Stimulated activated CD4-positive, alpha-beta T cell treated with anti-CD3 and anti-CD28 coated beads, Interleukin-1b, Interleukin-23, amount 100 ng/mL, for 1 hour (primary cell): ENCODE measurements at places on chromosomes 7 and 10.

DNA sequence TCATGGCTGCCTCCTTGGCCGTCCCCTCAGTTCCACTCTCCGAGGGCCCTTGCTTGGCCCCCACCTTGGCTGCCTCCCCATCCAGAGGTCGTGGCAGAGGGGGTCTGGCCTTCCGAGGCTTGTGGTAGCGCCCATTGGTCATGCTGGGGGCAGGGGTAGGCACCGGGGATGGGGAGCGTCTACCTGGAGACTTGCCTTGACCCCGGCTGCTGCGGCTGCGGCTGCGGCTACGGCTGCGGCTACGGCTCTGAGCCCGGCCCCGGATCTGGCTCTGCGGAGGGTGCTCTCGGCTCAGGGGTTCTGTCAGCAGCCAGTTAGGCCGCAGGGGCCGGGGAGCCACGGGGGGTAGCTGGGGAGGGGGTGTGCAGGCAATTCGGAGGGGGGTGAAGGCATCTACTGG, 10.7 kb downstream of the LZTS2 start:
- DNase-seq, result no peak

DNA sequence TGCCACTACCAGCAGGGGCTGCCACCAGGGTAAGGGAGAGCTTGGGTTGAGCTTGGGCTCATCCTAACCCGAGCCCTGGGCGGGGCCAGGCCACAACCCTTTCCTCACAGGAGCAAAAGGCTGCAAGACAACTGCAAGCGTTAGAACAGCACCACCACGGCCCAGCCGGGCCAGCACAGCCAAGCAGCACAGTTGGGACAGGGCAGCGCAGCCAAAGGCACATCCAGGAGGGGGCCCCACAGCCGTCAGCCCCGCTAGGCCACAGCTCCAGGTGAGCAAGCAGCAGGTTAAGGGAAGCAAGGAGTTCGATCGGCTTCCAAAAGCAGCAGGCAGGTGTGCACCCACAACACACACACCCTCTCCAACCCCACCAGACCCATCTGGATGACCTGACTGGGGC, 7.0 kb upstream of the NDST2 start:
- DNase-seq, result no peak

DNA sequence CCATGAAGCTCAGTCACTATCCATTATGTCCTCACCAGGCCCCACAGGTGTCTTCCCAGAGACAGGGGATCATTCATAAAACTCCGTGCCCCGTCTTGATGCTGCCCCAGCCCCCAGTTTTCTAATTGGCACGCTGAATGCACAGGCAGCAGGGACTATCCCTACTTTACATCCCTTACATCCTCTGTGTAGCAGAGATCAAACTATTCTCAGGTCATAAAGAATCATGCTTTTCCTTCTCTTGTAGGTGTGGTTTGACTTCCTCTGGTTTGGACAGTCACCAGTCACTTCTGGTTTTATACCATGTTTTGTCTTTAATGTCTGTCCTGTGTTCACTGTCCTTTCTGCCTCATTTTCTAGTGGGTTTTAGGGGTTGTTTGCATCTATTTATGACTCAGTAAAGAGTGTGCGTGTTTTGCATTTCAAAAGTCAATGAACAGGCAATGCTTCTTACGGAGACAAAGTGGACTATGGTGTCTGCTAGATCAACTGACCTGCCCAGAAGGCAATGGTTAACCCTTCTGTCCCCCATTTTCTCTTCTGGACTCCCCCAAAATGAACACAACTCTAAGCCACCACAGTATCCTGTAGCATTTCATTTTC, 140.4 kb upstream of the NPVF start:
- DNase-seq, result no peak

DNA sequence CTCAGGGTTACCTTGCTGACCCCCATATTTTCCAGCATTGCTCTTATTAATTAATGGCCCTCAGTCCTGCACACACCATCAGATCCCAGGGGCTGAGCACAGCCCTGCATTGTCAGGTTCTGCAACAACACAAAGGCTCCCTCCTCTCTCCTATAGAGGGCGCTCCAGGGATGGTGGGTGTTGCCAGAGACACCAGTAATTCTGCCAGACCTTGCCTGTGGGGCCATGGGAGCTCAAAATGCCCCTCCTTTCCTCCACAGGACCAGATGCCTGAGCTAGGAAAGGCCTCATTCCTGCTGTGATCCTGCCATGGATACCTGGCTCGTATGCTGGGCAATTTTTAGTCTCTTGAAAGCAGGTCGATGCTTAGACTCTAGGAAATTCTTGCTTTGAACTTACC, 42.8 kb upstream of the PRSS58 start:
- no peak for DNase-seq

DNA sequence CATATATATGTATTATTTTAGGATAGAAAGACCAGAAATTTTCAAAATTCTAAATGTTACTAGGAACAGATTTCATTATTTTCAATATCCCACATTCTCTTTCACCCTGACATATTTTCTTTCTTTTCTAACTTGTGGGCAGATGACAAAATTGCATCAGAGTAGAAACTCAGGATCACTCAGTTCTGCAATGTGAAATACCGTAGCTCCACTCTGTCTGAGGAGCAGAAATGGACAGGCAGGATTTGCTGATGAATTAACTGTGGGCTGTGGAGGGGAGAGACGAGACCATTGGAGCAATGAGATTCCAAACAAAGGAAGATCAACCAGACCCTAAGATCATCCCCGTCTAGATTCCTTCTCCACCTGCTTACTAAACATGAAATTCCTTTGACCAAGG, 37.0 kb upstream of the SVOPL start:
- no peak for DNase-seq

DNA sequence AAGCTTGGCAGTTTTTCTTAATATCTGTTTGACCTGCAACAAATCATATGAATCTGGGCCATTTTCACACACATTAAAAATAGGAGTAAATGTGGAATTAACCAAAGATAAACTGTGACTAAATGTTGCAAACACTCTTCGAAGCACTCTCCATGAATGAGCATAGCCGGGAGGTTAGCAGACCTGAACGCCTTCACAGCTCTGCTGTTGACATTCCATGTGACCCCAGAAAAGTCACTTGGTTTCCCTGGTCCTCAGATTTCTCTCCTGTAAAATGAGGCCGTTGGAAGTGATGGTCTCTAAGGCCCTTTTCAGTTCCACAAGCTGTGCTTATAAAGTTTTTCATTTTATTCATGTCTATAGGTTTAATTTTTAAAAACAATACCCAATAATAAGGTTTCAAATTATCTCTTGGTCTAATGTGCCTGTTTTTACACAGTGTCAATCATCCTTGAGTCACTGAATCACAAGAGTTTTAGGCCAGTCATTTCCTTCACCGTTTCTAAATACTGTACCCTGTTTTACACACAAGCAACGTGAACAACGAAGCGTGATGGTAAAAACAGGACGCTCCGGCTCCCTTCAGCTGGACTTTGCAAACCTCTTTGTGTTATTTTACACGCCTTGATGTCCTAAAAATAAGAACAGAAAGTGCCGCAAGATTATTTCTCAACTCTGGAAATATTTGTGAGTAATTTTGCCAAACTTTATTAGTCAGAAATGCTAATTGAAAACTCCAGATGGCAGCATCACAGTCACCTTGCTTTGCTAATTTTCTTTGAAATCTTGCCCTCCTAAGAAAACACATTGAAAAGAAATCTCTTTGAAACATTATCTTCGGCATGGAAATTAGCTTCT, 38.6 kb upstream of the MET start:
- no peak for DNase-seq

GRCh38 chr7:16421333-16422102, at the start of gene CRPPA:
Gene CRPPA (minus strand): TSS chr7:16421538. CDS start chr7:16421322, 216 bp downstream.
- no peak for DNase-seq

- no peak for DNase-seq
These were observed 232.8 kb upstream of the NPSR1 start for GRCh38 chr7:34425194-34425593.

DNA sequence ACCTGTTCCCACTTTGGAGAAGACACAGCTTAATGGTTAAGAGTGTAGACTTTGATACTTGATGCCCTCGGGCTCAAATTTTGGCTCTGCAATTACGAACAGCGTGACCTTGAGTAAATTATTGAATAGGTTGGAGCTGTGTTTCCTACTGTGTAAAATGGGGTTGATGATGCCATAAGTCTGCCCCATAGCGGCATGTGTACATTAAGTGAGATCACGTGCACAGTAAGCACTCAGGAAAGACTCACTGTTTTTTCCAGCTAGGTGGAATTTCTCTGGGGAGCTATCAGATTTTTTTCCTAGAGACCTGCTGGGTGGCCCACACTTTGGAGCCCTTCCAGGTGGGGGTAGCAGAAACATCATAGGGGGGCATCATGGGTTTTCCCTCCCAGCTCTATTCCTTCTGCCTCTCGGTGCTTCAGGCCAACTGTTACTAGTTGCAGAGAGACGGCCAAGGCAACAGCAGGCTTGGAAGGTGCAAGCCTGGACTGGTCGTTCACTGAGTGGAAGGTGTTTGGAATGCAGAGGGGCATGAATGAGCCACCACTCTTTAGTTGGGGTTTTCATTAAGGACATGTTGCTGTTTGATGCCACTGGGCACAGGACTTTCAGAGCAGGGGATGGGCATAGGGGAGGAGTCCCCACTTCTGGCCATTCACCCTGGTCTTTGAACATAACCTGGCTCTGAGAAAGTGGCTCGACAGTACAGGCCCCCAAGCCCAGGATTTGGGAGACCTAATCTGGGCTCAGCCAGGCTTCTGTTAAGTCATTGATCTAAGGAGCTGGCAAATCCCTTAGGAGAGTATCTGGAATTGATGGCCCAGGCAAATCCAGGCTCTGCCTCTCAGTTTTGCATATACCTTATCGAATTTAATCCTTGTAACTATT, 64.0 kb downstream of the SYPL1 start:
- DNase-seq, result no peak

- DNase-seq, result no peak
These were observed 13.5 kb upstream of the MSRB2 start for GRCh38 chr10:23081891-23082290.

GRCh38 chr10:133537546-133538545, 10.7 kb downstream of the CYP2E1 start:
- no peak for DNase-seq

- no peak for DNase-seq
These were observed 283.8 kb upstream of the SHH start for GRCh38 chr7:156095908-156096539.

DNA sequence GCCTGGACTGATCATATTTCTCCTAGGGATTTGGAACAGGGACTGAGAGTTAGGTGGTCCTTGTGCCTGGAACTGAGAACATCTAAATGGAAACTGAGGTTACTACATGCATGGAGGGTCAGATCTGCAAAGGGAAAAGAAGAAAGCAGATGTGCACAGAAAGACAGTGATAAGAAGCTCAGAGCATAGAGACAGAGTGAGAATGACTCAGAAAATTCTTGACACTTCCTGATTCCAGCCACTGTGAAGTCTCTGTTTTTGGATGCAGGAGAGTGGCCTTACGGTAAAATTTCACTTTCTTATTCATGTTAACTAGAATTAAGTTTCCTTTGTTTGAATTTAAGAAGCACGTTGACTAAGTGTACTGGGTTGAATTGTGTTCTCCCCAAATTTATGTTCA, 241.7 kb downstream of the TMEM26 start:
- DNase-seq, result no peak

DNA sequence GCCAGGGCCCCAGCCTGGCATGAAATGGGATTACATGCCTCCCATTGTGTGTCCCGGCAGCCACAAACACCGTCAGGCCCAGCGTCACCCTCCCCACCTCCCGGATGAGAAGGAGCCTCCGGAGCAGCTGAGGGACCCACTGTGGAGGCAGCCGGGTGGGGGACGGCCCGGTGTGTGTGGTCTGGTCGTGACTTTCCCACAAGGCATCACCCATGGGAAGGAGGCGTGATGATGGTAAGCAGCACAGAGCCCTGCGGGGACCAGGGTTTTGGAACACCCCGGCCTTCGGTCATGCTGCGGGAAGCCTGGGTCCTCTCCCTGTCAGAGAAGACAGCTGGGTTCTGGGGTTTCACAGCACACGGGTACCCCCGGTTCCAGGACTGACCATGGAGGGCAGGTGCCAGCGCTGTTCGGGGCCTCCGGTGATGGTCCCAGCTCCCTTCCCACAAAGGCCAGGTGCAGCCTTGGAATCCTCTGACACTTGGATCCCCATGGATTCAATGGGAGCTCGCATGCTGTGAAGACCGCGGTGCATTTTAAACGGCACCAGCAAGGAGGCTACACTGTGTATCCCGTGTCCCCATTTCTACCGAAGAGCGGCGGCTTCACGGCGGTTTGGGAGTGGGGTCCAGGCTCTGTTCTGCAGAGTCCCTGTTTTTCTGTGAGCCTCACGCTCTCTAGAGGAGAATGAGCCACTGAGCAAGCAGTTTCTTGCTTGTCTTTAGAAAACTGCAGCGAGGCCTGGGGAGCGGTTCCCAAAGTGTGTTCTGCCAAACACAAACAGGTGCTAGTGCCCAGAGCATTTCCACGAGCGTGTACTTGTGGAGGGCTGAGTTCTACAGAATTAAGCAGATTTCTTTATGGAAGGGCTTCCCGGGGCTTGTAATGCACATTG, 336.0 kb downstream of the ADARB2 start:
- no peak for DNase-seq

GRCh38 chr7:98081319-98081718, 25.3 kb upstream of the LMTK2 start:
- DNase-seq, result no peak

GRCh38 chr10:782751-783648, 93.5 kb upstream of the DIP2C start:
- DNase-seq, result no peak

- DNase-seq, result no peak
These were observed 267.7 kb downstream of the TNS3 start for GRCh38 chr7:47314248-47314647.

DNA sequence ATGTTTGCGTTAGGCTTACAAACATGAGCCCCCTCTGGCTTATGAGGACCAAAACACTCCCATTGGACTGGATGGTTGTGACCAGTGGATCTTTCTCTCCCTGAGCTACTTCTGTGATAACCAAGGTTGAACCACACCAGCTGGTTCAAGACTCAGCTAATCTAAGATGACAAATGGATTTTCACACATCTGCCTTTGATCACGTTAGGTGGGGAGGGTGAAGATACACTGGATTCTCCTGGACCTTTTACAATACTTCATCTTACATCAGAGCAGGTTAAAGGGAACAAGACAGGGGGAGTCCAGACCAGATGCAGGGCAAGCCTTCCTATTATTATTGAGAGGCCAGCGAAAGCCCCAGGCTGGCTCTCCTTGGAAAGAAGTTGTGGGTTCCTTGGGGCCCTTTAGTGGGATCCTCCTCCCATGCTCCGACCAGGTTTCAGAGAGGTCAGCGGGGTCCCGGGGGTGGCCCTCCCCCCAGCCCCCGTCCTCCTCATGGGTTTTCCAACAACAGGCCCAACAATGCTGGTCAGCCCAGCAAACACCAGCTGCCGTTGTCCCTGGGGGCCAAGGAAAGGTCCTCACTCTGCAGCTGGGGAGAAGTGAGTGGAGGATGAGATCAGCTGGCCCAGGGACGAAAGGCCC, 2.8 kb downstream of the GFRA1 start:
- no peak for DNase-seq
